HCT116 (cell line): ENCODE measurements at places on chromosomes 11 and 22.

- DNase-seq: no peak
Observed at GRCh38 chr11:3147257-3147619, 17.9 kb downstream of the OSBPL5 start.

GRCh38 chr11:5689551-5689983 is at the start of gene TRIM22:
TRIM22 (plus strand) TSS chr11:5689790; CDS start chr11:5696233, 6,443 bp downstream.
- no peak for DNase-seq

GRCh38 chr11:118016104-118016503 is 29.9 kb downstream of the IL10RA start:
- no peak for DNase-seq

DNA sequence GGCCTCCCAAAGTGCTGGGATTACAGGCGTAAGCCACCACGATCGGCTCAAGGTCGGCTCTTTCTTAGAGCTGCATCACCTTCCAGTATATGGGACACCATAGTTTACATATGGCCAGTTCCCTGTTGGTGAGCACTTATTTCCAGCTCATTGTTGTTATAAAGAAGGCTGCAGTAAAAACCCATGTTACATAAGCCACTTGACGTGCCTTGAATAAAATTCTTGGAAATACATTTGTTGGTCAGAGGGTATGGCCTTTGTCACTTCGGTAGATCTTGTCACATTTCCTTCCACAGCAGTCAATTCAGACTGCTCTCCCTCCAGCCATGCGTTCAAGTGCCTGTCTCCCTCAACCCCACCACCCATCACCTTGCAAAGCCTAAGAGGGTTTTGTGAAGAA is 92.9 kb downstream of the PRR5L start:
- no peak for DNase-seq

DNA sequence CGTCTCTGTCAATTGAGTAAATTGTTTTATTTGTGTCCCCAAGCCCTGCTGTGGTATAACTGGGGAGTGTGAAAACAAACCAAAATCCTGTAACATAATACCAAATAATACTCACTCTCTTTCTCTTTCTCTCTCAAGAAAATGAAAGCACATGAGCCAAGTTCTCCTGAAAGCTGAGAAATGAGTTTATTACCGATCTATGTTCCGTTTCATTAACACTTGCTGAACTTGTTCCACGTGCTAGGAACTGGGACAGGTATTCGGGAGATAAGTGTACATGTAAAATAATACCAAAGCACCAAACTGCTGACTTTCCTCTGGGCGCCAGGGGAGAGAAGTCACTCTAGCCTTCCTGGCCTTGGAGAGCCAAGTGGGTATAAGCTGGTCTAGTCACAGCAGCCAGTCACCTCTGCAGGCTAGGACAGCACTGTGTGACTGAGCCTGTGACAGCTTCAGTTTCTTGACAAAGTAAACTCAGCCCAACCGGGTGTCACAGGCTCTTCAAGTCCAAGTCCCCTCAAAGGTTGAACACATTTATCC is 23.1 kb downstream of the CD6 start:
- no peak for DNase-seq

- peak; percentile 40 for DNase-seq
Observed at GRCh38 chr11:6505577-6506240, 8.6 kb downstream of the DNHD1 start.

DNA sequence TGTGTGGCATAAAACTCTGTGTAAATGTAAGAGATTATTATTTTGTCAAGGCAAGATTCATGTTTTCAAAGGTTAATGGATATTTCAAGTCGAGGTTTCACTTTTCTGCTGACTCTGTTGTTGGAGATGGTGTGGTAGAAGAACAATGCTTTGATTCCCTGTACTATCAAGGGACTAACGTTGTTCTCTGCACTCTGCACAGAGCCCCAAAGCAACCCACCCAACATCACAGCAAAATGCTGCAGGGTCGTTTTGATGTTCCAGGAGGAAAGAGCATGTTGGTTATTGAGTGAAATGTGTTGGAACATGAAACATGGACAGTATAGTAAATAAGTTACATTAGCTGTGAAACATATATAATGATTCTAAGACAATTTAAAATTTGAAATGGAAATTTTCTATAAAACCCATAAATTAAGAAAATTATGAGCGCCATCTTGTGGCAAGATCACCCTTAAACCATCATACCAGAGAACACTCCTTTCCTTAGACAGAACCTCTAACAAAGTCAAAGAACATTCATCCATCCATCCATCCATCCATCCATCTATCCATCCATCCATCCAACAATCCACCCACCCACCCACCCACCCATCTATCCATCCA is 164.4 kb upstream of the ZBED5 start:
- peak; percentile 12 for DNase-seq

GRCh38 chr11:74195828-74196227 is 24.7 kb downstream of the PPME1 start:
- DNase-seq: no peak

DNA sequence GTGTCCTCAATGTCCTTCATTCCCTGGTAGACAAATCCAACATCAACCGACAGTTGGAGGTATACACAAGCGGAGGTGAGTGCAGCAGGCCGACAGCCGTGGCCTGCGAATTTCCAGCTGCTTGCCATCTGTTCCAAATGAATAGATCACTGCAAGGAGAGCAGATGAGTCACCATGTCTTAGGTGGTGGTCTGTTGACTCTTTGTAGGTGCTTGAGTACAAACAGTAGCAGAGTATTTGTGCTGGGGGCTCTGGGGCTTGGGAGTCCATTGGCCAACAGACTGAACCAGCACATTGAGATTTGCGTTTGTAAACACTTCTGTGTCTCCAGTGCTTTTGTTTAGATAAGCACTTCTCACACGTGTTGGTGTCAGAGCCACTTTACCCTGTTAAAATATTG is 21.1 kb downstream of the EIF3L start:
- DNase-seq: no peak

- no peak for DNase-seq
Observed at GRCh38 chr11:7604331-7604955, 68.9 kb downstream of the CYB5R2 start.

- DNase-seq: no peak
Observed at GRCh38 chr11:30868626-30869081, 282.5 kb upstream of the MPPED2 start.
